ENCODE measurements at places on chromosomes 3 and 15.

DNA sequence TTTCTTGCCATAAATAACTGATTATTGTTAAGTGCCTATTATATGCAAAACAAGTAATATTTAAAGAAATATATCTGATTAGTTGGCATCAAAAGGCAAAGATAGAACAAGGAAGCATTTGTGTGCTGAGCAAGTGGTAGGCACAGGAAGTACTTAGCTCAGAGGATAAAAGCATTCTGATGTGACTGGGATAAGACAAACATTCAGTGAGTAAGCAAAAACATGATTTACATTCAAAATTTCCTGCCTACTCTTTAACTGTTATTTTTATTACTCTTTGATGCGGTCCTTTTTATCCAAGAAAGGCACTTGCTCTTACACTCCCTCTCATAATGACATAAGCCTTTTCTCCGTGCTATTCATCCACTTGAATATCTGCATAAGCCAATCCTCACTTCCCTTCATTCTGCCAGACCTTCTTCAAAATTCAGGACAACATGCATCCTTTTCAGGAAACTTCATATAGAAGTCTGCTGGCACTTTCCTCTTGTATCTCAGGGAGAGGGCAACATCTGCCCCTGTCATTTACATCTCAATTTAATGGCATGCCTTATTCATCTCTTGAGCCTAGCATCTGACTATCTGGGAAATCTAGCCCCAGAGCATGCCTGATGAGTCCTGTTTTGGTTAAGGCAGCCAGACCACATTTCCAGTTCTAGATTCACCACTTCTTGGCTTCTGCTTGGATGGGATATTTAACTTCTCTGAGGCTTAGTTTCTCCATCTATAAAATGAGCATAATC is 478.2 kb upstream of the ROBO2 start:
- no peak for DNase-seq

DNA sequence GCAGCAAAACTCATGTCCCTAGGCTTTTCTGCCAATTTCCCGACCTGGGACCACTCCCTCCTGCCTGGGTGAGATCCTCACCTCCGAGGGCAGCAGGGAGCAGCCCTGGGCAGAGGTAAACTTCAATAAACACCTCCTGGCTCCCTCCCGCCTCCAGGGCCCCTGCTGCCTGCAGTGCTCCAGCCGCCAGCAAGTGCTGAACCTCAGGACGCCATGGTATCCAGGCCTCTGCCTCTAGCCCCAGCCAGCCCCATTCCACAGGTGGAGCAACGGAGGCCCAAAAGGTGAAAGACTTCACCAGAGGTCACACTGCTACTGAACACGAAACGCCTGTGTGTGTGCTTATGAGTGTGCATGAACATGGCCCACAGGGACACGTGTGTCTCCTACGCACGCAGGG is 59.9 kb upstream of the LINGO1 start:
- no peak for DNase-seq

- no peak for DNase-seq
Measured at GRCh38 chr15:65777053-65777452, 15.0 kb downstream of the DENND4A start.

GRCh38 chr15:68034719-68035293 is 19.3 kb upstream of the PIAS1 start:
- no peak for DNase-seq

DNA sequence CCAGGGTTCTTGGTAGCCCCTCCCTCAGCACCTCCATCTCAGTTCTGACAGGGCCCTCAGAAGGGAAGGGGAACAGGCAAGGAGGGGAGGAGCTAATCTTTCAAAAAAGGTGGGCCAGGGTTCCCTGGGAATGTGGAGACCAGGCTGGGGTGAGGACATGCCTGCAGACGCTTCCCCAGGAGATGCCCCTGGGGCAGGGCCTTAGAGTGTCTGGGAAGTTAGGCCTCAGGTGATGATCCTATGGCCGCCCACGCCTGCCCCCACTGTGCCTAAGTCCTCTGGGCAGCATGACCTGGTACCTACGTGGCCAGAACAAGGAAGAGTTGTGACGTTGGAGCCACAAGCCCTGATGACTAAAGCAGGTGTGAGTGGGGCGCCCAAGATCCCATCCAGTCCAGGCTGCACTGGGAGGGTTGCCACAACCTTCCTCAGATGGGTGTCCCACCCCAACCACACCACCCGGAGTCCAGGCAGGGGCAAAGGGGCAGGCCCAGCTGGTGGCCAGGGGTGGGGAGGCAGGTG is 3.9 kb upstream of the SEMA3B start:
- DNase-seq: no peak

- DNase-seq: no peak
Measured at GRCh38 chr3:197366301-197367044, 68.1 kb upstream of the DLG1 start.

- DNase-seq: no peak
Measured at GRCh38 chr3:13514639-13515435, 34.1 kb upstream of the FBLN2 start.

- DNase-seq: no peak
Measured at GRCh38 chr3:154217671-154218070, 96.5 kb downstream of the ARHGEF26 start.

GRCh38 chr3:149497966-149498670 is 23.6 kb downstream of the TM4SF4 start:
- DNase-seq: no peak

DNA sequence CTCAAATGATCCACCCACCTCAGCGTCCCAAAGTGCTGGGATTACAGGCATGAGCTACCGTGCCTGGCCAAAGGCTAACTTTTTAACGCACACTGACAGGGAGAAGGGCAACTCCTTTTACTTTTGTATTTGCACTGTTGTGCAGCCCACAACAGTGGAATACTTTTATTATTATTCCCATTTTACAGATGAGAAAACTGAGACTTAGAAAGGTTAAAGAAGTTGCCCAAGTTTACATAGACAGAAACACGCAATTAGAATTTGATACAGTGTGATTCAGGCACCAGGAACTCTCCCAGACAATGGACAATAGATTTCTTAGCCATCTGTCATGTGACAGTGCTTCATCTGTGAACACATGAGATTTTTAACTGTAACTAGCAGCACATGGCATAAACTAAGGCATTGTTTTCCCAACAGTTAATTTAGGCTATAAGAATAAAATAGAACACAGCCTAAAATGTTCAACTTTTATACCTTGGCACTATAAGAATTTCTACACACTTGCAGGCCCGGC is 18.8 kb downstream of the STAG1 start:
- no peak for DNase-seq

All from activated T-cell treated with anti-CD3 and anti-CD28 coated beads for 48 hours (primary cell).